ENCODE measurements at places on chromosomes 2 and 18.

DNA sequence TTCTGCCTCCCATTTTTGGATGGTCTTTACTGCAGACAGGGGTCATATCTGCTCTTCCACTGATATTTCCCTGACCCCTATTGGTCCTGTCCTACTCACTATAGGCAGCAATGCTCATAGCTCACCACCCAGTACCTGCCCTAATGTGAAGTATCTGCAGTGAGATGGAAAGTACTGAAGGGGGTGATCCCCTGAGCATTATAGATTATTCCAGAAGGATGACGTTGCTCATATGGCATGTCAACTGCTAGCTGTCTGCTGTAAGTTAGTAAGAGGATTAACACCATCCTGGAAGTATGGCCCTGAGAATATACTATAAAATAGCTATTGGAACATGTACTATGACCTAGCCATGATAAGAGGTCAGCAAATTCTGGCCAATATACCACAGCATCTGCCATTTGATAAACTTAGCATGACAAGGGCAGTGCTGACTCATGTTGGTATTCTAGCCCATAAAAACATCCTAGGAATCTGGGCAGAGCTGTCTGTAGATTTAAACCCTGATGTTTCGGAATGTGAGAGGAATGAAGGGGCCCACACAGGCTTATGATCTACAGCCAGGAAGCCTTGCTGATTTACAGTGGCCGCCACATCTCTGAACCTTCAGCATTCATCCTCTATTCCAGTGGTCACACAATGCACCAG lies 451.4 kb downstream of the TNS1 start:
- DNase-seq: no peak

DNA sequence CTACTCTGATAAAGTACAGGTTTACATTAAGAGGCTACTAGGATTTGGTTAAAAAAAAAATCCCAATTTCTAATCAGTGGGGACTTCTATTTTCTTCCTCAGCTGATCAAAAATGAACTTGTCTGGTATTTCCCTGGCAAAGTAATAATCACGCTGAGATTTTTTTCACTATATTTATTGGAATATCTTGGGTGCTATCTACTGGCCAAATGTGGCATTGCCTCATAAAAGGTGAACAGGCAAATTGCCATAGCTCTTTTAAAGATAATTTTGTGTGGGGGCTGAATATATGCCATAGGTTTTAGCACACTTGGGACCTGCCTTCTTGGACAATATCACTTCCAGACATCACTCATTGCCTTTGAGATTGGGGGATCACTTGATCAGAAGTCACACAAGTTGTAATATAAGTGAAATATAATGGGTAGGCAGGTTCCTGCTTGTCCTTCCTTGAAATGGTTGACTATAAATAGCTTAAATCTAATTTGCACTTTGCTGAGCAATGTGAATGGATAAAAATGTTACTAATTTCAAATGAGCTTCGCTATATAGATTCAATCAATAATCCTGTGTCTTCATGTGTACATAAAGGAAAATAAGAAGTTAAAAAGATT lies 7.0 kb upstream of the NXPH2 start:
- no peak for DNase-seq

- no peak for DNase-seq
Measured at GRCh38 chr2:217261452-217261851, 401.6 kb upstream of the TNP1 start.

- no peak for DNase-seq
Measured at GRCh38 chr18:55251254-55251971, 292.2 kb upstream of the CCDC68 start.

DNA sequence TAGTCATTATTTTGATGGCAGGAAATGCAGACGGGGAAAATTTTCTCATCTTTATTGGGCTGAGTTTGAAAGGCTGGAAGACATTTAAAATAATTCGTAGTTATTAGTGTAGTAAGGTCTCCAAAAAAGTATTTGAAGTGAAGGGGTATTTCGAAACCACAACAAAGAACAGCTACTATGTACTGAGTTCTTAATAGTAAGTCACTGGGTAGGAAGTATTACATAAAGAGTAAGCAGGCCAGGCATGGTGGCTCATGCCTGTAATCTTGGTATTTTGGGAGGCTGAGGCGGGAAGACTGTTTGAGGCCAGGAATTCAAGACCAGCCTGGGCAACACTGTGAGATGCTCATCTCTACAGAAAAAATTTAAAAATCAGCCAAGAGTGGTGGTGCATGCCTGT lies 113.6 kb downstream of the MEP1B start:
- no peak for DNase-seq

- peak; percentile 42 for DNase-seq
Measured at GRCh38 chr18:63518178-63519012, 23.8 kb upstream of the SERPINB12 start.

DNA sequence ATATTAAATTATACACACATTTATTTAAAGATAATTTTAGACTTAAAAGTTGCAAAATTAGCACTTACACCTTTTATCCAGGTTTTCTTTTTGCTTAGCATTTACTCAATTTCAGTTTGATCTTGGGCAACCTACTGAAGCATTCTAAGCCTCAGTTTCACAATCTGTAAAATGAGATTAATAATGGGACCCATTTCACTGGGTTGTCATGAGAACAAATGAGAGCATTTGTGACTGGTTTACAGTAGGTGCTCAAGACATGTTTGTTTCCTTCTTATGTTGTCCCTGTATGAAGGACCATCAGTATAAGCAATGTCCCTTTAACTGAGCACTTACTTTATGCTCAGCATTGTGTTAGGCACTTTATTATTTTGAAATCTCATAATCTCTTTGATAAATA lies 4.8 kb upstream of the FBLN7 start:
- DNase-seq: no peak

- DNase-seq: no peak
Measured at GRCh38 chr2:42030200-42030759, 17.5 kb upstream of the PKDCC start.

- peak; percentile 17 for DNase-seq
Measured at GRCh38 chr2:151437630-151438029, 27.9 kb downstream of the RIF1 start.

DNA sequence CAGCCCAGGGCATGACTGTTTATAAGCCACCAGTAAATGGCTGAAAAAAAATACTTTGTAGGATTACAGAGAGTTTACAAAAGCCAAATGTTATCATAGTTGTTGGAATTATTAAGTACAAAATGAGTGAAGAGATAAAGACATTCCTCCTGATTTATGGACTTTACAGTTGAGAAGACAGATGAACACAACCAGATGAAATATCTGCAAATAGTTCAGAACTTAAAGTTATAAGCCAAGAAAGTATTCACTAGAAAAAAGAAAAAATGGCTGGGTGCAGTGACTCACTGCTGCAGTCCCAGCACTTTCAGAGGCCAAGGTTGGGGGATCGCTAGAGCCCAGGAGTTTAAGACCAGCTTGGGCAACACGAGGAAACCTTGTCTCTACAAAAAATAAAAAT lies 11.2 kb downstream of the PMAIP1 start:
- no peak for DNase-seq
